ENCODE measurements at places on chromosomes 13 and 19.

GRCh38 chr13:50805805-50806204 is 37.7 kb downstream of the DLEU7 start:
- DNase-seq: no peak

DNA sequence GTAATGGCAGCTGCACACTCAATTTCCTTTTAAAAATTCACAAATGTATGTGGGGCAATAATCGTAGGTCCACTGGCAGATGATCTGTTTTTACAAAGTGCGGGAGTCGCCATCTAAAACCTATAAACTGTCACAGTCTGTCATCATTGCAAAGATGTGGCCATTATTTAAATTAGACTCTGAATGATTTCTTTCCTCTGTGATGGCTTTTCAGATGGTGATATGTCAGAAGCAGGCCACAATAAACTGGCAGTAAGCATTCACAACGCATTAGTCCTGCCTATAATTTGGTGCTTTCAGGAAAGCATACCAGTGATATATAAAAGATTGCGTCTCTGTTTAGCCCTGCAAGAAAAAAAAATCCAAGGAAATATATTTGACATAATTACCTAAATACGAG is 226.8 kb downstream of the TBC1D4 start:
- DNase-seq: no peak

- no peak for DNase-seq
These were observed 337 bp upstream of the FXYD7 start for GRCh38 chr19:35142606-35143230.

DNA sequence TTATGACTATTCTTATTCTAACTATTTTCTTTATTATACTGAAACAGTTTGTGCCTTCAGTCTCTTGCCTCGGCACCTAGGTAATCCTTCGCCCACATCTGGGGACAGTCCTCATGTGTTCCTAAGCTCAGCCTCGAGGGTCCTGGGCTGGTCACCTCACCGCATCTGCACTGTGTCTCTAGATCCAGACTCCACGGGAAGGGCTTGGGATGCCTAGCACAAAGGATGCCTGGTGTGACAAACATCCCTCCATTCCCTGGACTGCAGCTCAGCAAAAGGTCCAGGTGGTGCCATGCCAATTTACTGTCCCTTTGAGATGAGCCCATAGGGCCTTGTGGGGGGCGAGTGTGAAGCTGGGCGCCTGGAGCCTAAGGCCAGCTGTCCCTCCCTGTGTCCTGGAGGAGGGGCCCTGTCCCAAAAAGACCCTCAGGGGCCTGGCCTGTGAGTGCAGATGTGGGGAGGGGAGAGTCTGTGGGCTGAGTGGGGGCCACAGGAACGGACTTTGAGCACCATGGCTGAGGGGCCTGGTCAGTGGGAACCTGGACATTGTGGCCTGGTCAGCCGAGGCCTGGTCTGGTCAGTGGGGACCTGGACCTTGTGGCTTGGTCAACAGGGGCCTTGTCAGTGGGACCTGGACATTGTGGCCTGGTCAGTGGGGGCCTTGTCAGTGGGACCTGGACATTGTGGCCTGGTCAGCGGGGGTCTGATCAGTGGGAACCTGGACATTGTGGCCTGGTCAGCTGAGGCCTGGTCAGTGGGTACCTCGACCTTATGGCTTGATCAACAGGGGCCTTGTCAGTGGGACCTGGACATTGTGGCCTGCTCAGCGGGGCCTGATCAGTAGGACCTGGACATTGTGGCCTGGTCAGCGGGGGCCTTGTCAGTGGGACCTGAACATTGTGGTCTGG is 45.1 kb upstream of the TPM4 start:
- no peak for DNase-seq

- DNase-seq: no peak
These were observed 16.3 kb upstream of the TEX29 start for GRCh38 chr13:111304041-111304544.

GRCh38 chr13:108226184-108226583 is 8.0 kb downstream of the ABHD13 start:
- no peak for DNase-seq

DNA sequence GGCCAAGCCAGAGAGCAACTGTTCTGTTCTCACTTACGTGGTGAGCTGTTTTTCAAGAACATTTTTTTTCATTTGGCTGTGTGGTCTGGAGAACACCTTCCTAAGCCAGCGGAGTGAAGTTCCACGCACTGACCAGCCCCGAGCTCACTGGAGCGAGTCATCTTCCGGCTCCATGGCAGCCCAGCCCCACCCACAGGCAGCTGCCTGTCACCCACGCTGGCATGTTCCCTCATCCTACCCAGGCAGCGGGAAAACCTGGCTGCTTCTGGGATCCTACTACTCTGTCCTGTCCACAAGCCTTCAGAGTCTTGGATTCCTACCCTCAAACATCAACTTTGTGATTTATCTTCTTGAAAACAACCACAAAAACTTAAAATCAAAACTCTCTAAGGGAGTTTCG is 76.2 kb downstream of the GGACT start:
- no peak for DNase-seq

DNA sequence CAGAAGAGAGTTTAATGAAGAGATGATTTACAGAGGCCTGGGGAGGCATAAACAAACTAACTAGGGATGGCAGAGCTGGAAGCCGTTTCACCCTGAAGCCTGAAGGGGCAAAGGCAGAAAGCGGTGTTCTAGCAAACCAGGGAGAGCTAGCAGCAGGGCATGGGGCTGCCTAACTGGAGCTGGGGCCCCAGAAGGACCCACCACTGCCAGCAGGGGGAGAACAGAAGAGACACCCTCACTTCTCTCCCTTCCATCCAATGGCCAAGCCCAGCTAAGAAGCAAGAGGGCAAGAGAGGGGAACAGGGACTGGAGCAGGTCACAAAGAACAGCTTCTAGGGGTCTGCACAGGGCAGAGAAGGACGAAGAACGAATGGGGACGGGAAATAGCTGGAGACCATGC is 195.5 kb downstream of the KATNAL1 start:
- no peak for DNase-seq

All from iPS DF 6.9 (cell line).